ENCODE measurements at places on chromosomes 6 and 20. TPM values are rescaled to one million over a fixed set of nuclear protein-coding genes. Genes with fewer than 3 reads are reported as not detected.

DNA sequence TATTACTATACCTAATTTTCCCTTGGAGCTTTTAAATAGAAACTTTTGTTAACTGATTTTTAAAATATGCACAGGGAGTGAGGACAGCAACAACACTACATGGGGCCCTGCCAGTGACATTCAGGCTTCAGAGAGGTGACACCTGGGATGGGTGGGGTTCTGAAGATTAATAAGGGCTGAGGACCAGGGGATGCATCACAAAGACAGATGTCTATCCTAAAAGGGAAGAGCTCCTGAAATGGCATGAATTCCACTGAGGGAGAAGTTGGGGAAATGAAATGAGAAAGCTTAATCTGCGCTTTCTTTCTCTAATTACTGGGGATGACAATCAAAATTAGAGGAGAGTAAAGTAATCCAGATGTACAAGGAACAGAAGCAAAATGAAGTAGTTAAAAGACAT lies 162.8 kb downstream of the BTBD9 start:
- DNase-seq = no peak

KCNQ5 gene
- not detected for total RNA-seq

CRIP3 gene
- total RNA-seq = 0.29 TPM

REM1 gene
- not detected for total RNA-seq

DNA sequence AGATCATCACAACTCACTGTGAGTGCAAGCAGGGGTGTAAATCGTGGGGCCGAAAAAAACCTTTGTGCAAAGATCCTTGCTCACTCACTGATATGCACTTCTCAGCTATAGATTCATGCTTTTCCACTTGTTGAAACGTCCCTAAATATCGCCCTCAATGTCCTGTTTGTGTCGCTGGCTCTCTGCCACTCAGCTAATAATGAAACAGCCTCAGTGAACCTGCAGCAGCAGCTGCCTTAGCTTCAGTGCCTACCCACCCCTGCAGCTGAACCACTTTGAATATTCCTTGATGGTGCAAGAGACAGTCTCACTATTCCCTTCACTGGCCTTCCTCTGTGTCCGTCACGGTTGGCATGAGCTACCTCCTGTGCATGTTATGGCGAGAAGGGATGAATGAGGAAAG lies 128.9 kb upstream of the NAA20 start:
- no peak for DNase-seq
